ENCODE measurements at places on chromosomes 5 and 9.

GRCh38 chr9:120360510-120360909 is 219.5 kb downstream of the CDK5RAP2 start:
- no peak for DNase-seq

DNA sequence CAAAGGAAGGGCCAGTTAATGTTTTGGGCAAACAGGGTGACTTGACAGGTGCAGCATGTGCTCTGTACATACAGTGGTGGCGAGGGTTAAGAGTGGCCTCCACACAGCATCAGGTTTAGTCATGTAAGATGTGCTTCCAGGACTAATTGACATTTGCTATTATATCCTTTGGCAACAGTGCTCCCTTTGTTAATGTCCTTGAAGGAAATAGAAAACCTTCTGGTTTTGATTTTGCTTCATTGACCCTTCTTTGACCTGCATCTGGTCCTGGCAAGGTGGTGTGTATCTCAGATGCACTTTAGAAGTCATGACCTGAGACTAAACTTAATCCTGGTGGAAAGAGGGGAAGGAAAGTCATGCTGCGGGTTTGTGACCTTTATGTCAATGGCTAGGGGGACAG is 440.0 kb downstream of the ENC1 start:
- DNase-seq: no peak

- no peak for DNase-seq
These were observed 140.9 kb upstream of the DMRT1 start for GRCh38 chr9:700365-701282.

DNA sequence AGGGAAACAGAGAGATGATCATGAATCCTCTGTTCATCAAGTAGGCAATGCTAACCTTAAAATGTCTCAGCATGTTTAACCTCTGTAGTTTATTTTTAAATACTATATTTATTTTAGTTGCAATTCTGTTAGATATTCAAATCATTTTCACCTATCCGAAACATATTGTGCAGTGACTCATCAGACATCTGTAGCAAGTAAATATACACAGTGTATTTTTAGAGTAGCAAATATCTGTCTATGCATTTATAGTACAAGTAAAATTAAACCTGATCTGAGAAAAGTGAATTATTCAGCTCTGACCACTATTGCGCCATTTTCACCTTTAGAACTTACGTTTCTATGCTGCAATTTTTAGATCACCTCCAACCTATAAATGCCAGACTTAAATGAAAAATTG is 24.3 kb upstream of the TUSC1 start:
- DNase-seq: no peak

DNA sequence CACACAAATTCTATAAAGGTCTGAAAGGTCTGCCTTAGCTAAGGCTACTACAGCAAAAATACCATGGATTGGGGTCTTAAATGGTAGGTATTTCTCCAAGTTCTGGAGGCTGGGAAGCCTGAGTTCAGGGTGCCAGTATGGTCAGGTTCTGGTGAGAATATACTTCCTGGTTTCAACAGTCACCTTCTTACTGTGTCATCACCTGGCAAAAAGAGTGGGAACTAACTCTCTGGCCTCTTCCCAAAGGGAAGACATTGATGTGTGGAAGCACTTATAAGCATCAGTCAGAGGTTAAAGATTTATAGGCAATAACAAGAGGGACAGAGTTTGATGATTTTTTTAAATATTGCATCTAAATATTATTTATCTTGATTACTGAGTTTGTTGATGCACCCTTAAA is 53.0 kb downstream of the ZNF622 start:
- no peak for DNase-seq

- no peak for DNase-seq
These were observed 44.6 kb downstream of the NSG2 start for GRCh38 chr5:174090129-174090528.

DNA sequence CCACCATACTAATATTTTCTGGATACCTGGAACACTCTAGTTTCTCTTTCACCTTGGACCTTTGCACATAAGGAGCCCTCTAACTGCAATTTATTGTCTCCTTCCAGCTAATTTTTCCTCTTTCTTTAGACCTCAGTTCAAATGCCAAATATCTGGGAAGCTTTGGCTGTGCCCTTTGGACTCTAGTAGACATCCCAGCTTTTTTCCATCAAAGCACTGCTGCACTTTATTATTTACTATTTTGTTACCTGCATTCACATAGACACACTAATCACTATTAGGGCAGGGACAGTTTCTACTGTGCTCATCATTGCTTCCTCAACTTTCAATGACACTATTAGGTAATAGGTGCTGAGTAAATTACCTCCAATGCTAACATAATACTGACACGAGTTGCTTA is 2.1 kb downstream of the RIGI start:
- DNase-seq: no peak

DNA sequence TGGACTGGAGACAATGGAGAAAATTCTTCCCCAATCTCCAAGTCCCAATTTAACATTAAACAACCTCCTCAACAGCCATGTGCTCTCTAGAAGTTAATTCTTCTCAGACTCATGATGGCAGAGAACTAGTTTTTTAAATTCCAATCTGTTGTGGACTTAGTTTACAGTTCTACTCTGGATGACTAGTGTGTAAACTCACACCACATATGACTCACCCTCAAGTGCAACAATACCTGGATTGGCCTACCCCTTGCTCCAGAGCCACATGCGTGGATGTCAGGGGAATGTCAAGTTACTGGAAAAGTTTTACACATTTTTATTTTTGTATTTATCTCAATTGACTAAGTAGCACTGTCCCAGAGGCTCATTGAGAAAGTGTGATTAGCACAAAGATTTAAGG is 136.0 kb upstream of the EFNA5 start:
- no peak for DNase-seq

DNA sequence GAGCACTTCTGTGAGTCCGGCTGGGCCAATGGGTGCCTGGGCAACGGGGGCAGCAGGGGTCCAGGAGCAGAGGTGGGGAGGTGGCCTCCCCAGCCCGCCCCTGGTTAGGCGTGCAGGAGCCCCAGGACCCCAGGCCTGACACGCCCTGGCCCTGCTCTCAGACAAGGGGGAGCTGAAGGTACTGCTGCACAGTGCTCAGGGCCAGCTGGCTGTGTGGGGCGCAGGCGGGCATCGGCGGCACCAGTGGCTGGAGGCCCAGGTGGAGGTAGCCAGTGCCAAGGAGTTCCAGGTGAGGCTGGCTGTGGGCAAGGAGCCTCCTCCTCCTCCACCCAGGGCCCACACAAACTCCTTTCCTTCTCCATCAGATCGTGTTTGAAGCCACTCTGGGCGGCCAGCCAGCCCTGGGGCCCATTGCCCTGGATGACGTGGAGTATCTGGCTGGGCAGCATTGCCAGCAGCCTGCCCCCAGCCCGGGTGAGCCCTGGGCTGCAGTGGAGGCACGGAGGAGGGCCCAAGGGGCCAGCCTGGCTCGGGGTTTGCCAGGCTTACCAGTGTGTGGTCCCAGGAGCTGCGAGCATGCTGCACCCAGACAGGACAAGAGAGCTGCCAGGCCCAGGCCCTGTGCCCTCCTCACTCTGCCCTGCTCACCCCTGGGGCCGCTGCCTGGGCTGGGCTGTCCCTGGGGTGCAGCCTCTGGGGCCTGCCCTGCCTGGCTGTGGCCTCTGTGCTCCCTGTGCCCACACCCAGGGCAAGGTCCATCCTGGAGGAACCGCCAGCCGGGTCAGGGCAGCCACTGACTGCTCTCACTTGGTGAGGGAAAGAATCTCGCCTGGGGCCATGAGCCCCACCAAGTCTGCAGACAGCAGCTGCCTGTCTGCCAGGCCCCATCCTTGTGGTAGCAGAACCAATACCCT is 7.0 kb downstream of the MAMDC4 start:
- no peak for DNase-seq

DNA sequence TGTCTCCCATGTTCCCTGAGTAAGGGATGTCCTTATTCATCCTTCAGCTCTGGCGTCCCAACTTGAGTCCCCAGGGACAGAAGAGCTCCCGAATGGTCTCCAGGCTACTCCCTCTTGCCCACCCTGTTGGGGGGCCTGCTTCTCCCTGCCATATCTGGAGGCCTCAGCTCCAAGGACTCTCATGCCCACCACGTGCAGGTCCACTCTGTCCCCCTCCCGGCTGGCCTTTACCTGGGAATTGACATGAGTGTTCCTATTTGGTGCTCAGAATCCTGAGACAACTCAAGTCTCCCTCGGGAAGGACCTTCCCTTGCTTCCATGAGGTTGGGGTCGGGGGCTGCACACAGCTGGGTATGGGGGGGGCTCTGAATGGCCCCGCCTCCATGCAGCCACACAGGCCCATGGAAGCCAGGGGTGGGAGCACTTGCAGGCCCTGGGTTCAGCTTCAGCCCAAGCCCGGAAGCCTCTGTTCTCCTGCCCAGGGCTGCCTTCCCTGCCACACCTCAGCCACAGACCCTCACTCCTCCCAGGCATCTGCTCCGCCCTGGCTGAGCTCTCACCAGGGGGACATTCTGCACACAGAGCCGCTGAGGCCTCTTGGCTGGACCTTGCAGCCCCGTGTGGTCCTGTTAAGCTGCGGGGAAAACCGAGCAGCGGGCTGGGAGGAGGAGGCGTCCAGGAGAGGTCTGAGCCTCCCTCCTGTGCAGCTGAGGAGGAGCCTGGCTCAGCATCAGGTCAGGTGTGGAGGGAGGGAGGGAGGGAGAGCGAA is 121.9 kb downstream of the PHF2 start:
- no peak for DNase-seq

DNA sequence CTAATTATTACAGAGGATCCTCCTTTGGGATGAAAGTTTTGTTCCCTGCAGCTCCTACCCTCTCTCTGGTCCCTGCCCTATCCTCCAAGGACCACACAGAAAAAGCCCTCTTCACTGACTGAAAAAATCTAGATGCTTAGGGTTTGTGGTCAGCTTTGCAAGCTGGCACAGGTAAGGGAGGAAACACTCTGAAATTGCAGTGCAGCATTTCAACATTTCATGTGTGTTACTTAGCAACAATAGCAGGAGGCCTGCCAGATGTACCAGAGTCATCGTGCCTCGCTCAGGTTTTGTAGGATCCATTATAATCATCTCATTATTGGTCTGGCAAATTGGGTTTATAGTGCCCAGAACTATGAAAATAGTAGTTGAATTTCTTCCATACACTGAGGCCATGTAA is 109.5 kb downstream of the PALM2AKAP2 start:
- no peak for DNase-seq

DNA sequence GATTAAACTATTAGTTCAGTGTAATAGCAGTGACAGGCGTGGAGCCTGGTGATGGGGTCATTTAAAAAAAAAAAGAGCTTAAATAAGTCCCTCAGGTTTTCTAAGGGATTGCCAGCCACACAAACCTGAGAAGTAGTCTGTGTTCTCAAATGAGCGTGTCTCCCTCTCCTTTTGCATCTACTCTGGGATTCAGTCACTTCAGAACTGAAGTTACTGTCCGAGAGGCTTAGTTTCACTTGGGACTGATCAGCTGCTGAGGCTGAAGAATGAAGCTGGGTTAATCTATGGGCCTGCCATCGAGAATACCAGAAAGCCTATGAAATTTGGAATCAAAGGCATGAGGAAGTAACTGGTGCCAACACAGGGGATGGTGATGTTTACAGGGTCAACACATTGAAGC is 310.1 kb downstream of the ADAMTS6 start:
- no peak for DNase-seq

GRCh38 chr5:124619121-124619520 is 127.3 kb downstream of the ZNF608 start:
- no peak for DNase-seq

DNA sequence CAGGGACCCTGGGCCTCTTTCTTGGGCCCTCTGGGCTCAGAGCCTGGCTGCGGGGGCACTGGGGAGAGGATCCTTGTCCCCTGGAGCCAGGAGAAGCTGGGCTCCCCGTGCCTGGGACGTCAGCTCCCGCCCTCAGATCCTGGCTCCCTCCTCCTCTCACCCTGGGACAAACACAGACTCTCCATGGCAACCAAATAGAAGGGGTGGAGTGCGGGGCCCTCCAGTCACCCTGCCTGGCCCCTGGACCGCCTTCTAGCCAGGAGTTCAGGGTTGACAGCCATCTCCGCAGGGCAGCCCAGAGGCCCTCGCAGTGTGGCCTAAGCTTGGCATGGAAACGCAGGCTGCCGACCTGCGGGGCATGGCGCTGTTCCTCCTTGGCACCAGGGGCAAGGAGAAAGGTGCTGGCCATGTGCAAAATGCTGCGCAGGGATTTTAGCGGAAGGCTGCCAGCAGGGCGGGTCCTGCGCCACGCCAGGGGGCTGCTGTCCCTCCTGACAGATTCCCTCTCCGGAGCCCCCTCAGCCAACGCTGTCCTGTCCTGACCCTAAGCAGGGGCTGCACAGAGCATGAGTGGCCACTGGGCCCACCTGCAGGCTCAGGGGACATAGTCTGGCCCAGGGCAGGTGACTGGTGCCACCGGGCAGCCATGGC is 1.0 kb downstream of the ZDHHC11 start:
- DNase-seq: no peak

DNA sequence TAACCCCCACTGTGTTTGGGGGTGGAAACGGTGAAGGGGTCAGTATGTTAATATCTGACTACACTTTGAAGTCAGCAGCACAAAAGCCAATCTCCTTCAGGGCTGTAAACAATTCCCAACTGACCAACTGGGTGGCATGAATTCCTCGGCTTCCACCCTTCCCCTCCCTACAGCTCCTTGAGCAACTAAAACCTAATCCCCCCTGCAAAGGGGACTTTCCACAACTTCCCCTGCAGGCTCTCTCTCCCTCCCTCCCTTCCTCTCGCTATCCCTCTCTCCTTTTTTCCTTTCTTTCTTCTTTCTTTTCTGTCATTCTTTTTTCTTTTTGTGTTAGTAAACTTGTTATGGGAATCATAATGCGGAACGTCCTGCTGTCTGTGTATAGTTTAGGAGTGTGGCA is 65.1 kb upstream of the PTCH1 start:
- no peak for DNase-seq

DNA sequence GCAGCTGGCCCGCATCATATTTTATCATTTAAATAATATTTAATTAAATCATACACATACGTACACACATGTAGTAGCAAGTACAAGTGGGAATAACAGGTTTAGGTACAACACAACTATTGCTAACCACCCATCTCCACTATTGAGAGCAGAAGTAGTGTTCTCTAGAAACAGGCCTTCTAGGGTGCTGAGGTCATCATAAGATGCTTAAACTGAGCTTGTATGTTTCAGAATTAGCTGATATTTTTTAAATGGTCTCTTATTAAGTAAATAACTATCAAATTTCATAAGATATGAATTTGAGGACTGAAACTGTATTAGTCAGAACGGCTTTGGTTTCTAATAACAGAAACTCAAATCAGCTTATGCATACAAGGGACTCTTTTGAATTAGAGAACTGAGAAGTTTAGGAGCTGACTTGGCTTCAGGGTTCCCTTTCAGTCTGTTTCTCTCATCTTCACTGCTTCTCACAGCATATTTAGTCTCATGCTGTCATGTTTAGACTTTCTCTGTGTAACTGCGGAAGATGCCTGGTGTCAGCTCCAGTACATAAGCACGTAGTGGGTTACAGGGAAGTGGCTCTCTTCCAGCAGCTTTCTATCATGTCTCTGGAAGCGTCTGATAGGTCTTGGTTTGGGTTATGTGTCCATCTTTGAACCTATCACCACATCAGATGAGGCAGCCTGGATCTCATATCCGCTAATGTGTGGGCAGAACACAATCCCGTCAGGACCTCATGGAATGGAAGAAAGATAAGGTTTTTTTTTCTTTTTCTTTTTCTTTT is 25.0 kb upstream of the OCLN start:
- no peak for DNase-seq
